CD4-positive, alpha-beta T cell treated with Interferon gamma for 1 hour (primary cell): ENCODE measurements at places on chromosomes 4 and X.
A peak's percentile ranks its signal among the peaks of the same experiment; 100 is the strongest.

GRCh38 chrX:10677490-10677889 lies 57.1 kb upstream of the MID1 start:
- no peak for DNase-seq

GRCh38 chr4:87677731-87678130 lies 27.7 kb downstream of the DMP1 start:
- no peak for DNase-seq

GRCh38 chr4:73917081-73917501 lies 47.9 kb downstream of the CXCL1 start:
- no peak for DNase-seq

GRCh38 chrX:17563515-17563914 lies 173.8 kb upstream of the SCML1 start:
- no peak for DNase-seq

DNA sequence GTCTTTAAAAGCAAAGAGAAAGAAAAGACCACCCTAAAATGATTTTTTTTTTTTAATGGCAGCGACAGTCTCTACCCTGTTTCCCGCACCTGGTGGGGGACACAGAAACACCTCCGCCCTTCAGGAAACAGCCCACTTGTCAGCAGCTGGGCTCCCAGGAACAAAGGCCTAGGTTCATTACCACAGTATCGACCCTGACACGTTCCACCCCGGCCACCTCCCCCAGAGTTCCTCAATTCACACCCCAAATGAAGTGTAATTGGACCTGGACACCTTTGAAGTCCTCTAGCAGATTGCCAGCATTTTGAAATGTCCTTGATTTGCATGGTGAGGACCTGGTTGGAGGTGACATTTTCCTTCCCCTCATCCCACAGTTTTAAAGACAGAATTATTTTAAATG lies 175.0 kb upstream of the BCOR start:
- DNase-seq = no peak

GRCh38 chrX:148670277-148670676 lies 169.9 kb downstream of the AFF2 start:
- no peak for DNase-seq

DNA sequence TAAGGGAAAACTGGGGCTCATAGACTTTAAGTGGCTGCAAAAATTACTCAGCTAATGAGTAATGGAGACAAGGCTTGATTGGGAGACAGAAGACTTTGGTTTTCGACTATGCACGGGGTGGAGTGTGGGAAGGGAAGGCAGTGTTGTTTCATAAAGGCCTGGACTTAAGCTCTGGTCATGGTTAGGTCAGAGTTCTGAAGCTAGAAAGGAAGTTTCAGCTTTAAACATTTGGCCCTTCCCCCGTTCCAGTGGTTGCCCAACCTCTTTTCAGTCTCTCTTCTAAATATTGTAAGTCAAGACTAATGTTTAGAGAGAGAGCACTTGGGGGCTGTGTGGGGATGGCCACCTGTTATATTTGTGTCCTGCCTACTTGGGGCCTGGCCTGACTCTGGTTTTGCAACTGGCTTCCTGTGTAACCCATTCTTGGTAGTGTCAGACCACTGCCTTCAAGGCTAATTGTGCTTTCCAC lies 21.0 kb downstream of the MSN start:
- DNase-seq = no peak

GRCh38 chrX:143964549-143964948 lies 80.7 kb downstream of the UBE2NL start:
- no peak for DNase-seq

DNA sequence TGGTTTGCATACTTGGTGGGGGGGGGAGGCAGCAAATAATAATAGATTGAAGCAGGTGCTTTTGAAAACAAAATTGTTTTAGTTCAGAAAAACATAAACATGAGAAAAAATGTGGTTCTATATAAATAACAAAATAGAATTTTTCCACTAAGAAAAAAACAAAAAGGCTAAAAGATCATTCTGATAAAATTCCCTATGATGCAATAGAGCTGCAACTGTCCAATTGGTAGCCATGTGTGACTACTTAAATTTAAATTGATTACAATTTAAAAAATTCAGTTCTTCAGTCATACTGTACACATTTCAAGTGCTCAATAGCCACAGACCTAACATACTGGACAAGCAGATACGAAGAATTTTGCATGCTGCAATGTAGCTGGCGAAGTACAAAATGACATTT lies 11.0 kb downstream of the TRMT10A start:
- no peak for DNase-seq

DNA sequence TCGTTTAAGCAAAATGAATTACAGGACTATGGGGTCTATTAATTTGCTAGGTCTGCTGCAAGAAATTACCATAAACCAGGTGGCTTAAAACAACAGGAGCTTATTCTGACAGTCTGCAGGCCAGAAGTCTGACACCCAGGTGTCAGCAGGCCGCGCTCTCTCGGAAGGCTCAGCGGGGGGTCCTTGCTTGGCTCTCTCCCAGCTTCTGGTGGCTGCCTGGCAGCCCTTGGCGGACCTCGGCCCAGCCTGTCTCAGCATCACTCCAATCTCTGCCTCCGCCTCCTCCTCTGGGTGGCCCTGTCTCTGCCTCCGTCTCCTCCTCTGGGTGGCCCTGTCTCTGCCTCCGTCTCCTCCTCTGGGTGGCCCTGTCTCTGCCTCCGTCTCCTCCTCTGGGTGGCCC lies 580.5 kb upstream of the FAT1 start:
- no peak for DNase-seq

DNA sequence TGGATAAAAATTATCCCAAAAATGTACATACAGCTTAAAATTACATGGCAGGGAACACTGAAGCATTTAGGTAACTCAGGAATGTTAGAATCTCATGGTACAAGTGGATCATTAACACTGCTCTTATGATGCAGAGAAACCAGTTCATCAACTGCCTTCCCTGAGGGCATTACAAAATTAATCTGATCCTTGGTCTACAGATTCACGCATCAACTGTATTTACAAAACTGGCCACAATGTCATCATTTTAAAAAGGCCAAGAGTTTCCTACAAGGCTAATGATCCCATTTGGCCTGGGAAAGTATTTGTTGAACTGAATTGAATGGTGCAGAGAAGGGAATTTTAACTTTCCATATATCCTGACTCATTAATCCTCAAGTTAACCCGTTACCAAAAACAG lies 84.6 kb downstream of the TSPAN5 start:
- no peak for DNase-seq

DNA sequence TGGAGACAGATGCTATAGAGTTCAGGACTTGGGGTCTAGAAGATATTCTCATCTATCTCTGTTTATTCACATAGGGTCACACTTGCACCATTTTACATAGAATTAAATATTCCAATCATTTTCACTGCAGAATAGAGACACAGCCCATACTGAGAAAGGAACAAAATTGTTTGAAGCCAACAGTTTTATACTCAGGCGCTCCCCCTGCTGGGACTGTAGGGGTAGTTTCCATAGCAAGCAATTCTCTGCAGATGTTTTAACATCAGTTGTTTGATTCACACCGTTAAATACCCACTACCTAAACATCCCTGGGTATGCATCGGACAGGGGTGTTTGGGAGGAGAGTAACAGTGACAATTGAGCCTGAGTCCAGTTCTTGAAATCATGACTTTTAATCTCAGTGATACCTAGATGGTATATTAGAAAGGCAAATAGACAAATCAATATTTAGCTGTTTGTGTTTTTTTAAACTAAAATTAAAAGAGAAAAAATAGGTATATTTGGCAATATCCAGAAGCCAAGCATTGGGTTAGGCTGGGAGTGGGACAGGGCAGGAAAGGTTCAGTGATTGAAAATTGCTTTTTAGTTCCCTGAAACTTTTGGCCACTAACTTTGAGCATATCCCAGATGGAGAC lies 33.8 kb downstream of the LONRF3 start:
- peak; percentile 16 for DNase-seq

DNA sequence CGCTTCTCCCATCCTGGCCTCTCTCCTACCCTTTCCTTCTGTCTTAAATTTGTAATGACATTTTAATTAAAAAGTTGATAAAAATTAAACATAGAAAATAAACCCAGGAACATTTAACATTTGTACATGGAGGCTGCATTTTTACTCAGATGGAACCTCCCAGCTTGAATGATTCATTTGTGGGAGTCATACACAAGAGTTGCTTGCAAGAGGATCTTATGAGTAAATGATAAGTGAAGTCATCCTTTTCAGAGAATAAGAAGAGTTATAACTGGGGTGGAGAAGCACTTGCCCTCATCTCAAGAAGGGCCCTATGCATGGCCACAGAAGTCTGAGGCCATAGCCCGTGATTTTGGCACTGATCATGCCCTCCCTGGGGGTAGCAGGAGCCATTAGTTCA lies 482.9 kb upstream of the BOD1L1 start:
- DNase-seq = no peak

- DNase-seq = no peak
These were observed 942 bp upstream of the L1CAM start for GRCh38 chrX:153886915-153887314.

GRCh38 chr4:185740471-185740873 lies 71.5 kb downstream of the SORBS2 start:
- DNase-seq = no peak

DNA sequence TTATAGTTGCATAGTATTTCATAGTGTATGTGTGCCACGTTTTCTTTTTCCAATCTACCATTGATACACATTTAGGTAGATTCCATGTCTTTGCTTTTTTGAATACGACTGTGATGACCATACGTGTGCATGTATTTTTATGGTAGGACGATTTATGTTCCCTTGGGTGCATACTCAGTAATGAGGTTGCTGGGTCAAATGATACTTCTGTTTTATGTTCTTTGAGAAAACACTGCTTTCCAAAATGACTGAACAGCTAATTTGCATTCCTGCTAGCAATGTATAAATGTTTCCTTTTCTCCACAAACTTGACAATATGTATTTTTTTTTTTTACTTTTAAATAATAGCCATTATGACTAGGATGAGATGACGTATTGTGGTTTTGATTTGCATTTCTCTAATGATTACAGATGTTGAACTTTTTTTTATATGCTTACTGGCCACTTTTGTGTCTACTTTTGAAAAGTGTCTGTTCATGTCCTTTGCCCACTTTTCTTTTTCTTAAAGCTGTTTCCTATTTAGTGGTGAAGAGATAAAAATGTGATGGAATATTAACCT lies 969.5 kb upstream of the NDST4 start:
- DNase-seq = no peak

DNA sequence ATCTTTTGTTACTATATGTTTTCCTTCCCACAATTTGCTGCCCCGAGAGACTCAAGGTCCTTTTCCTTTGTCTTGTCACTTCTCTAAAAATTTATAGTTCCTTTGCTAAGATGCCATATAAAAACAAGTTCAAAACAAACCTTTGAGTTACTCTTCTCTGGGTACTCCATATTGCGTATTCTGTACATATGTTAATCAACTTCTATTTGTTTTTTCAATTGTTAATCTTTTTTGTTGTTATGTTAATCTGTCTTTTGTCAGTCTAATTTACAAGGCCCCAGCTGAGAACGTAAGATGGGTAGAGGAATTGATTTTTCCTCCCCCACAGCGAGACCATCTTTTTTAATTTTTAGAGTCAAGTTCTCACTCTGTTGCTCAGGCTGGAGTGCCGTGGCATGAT lies 7.2 kb upstream of the PPEF2 start:
- no peak for DNase-seq

DNA sequence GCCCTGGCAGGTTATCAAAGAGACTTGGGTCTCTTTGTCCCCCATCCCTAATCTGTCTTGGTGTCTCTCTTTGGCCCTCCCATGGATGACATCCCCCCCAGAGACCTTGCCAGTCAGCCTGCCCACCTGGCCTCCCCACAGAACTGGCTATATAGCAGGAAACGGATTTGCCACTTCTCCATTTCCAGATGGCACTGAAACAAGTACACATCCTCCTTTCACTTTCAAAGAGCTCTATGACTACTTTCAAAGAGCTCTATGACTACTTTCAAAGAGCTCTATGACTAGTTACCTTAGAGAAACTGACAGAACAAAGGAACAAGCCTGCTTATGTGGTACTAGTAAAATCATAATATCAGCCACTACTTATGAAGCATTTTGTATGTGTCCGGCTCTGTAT lies 175.3 kb downstream of the MAML3 start:
- peak; percentile 36 for DNase-seq

- no peak for DNase-seq
These were observed 11.1 kb downstream of the NIPAL1 start for GRCh38 chr4:48027653-48028052.

GRCh38 chrX:153933748-153934147 lies 1.1 kb downstream of the NAA10 start:
- no peak for DNase-seq

- DNase-seq = no peak
These were observed 23.0 kb upstream of the OTUD4 start for GRCh38 chr4:145203410-145203809.

- no peak for DNase-seq
These were observed 28.9 kb upstream of the NDUFC1 start for GRCh38 chr4:139331185-139331584.

- DNase-seq = no peak
These were observed 49.1 kb upstream of the MSANTD1 start for GRCh38 chr4:3199653-3200422.

- DNase-seq = no peak
These were observed 522.2 kb upstream of the NR3C2 start for GRCh38 chr4:148964456-148964855.

DNA sequence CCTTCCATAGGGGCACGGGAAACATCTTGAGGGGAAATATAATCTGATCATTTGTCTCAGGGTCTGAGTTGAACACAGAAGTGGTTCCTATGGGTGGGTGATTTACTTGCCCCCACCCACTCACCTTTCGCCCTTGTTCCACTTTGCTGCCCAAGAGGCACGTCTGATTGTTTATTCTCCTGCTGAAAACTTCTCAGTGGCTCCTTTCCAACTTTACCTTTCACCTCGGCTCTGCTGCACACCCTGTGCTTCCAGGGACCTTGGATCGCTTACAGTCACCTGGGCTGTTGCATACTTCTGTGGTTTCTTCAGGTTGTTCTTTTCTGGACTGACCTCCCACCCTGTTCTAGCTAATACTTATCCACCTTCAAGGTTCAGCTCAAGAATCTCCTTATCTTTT lies 213.4 kb upstream of the JADE1 start:
- no peak for DNase-seq

GRCh38 chrX:153371256-153371655 lies 29.9 kb downstream of the PNMA6E start:
- DNase-seq = no peak

DNA sequence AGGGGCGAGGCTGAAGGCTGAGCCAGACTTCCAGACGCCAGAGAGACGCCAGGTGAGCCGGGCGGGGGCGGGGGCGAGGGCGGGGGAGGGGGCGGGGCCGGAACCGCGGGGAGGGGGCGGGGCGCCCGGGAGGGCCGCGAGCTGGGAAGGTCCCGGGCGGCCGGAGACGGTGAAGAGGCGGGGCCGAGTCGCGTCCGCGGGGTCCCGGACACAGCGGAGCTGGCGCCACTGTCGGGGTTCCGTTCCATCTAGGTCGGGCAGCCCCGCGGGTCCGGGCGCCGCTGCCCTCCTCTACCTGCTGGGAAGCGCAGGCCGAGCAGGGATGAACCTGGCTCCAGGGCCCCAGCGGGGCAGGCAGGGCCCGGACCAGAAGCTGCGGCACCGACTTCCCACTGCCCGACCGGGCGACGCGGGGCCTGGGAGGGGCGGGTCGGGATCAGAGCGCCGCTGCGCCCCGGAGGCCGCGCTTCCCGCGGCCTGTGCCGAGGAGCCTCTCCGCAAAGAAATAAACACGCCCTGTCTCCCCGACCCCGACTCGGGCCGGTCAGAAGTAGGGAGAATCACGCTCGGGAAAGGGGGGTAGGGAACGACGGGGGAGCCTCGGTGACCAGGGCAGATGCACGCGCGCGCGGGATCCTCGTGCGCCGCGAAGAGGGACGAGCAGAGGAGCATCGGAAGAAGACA lies 10.6 kb downstream of the HMX1 start:
- no peak for DNase-seq

- no peak for DNase-seq
These were observed 112.6 kb downstream of the PHKA2 start for GRCh38 chrX:18871161-18871890.

GRCh38 chrX:17854531-17854930 lies 6.6 kb downstream of the RAI2 start:
- no peak for DNase-seq
